Smooth muscle cell of the brain vasculature (primary cell): ENCODE measurements at places on chromosomes 16 and 17.
A peak's percentile ranks its signal among the peaks of the same experiment; 100 is the strongest.

GRCh38 chr16:62586128-62586862 lies 550.1 kb upstream of the CDH8 start:
- no peak for DNase-seq

- DNase-seq: no peak
Measured at GRCh38 chr17:59160157-59161025, 4.8 kb downstream of the PRR11 start.

GRCh38 chr16:73047536-73048291 lies at the start of gene ZFHX3:
Gene ZFHX3 (minus strand): TSS chr16:73048128. CDS start chr16:72960145, 87,983 bp downstream.
- no peak for DNase-seq

DNA sequence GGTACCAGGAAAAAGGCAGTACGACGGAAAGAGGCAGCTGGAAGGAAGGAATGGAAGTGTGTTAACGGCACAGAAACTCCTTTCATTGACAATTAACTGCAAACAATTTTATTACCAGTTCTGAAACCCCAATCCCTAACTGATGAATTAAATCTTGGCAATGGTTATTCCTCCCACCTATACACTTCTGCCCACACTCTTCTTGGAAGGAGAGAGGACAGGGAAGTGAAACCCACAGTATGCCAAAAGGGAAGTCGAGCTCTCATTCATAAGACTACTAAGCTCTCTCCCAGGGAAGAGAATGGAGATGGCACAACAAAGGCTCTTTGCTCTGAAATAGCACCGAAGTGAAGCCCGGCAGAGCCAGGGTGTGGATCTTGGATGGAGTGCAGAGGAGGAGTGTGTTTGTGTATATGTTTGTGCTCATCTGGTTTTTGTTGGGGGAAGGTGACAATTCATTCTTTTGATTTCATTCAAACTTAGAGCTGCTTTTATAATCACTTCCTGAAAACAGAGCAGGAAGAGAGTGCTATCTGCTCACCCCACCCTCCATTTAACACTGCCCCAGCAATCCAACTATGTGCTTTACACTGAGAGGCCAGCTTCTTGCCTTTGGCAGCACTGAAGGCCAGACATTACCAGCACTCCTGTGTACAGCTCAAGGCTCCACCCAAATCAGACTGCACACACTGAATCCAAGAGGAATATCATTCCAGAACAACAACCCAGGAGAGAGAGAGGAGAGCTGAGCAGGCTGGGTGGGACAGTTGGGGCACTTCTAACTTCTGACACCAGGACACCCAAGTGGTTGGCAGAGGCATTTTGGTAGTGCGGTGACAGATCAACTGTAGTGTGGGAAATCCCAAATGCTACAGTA lies 68.7 kb downstream of the HIC1 start:
- no peak for DNase-seq

DNA sequence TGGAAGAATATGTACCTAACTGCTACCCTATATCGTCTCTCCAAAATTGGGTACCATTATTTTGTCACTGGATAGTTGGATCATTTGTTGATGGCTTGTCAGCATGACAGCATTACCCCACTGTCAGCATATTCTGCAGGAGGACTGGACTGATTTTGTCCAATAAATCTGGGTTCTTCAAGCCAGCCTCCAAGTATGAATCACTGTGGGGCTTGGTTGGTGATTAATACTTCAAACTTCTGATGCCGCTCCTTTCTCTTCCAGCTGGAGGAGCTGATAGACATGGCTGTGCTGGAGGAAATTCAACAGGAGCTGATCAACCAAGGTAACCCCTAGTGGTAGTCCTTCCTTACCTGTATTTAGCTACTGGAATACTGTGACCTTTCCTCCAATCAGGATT lies 2.5 kb downstream of the RPAIN start:
- no peak for DNase-seq

DNA sequence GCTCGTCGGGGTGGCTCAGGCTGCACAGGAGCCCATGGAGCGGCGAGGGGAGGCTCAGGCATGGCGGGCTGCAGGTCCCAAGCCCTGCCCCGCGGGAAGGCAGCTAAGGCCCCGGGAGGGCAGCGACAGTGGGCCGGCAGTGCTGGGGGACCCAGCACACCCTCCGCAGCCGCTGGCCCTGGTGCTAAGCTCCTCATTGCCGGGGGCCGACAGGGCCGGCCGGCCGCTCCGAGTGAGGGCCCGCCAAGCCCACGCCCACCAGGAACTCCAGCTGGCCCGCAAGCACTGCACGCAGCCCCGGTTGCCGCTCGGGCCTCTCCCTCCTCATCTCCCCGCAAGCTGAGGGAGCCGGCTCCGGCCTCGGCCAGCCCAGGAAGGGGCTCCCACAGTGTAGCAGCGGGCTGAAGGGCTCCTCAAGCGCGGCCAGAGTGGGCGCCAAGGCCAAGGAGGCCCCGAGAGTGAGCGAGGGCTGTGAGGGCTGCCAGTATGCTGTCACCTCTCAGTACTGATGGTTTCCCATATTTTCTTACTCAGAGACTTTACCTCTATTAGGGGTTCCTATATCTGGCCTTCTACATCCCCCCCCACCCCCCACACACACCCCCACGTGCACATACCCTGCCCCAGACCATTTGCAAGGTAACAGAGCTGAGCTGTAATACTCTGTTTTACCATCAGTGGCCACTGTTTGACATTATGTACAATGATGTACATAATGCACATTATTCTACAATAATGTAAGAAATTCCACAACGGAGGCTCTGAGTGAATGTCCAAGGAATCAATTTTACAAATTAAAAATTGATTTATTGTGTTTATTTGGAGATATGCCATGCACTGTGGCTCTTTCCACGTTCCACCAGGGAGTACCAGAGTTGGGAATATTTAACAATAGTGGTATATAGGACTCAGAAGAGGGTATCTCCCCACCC lies 3.7 kb upstream of the VAT1L start:
- DNase-seq: no peak

DNA sequence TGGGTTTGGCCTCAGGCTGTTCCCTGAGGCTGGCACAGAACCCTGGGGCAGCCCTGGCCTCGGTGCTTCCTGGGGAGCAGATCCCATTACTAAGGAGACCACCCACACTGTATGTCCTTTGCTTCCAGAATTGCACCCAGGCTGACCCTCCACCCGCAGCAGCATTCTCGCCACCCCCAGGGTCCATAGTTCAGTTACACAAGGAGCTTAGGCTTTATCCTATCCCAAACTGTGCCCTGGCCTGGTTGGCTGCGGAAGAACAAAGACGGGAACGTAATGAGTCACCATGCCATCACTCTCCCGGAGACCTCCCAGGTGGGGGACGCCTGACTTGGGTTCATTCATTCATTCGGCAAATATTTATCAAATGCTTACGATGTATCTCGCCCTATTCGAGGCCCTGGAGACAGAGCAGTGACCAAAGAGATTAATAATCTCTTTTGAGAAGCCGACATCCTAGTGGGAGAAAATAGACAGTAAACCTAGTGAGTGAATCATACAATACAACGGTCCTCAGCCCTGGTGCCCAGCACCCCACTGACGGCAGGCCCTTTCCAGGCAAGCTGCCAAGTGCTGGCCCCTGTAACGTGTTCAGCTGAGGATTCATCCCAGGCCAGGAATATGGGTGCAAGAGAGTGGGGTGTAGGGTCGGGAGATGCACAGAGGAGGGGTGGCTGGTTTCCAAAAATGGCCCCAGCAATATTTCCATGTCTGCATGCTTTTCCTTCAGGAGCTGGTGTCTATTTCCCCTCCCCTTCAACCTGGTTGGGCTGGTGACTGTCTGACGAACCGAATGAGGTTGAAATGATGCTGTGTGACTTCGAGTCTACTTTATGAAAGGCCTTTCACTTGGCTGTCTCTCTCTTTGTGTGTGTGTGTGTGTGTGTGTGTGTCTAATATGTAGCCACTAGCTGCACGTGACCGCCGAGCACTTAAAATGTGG lies 134.2 kb downstream of the MGAT5B start:
- DNase-seq: peak; percentile 36

GRCh38 chr17:7262192-7262934 lies at the start of gene CLDN7:
Gene CLDN7 (minus strand): TSS chr17:7262478. CDS start chr17:7262043, 435 bp downstream.
- DNase-seq: no peak

- no peak for DNase-seq
Measured at GRCh38 chr17:28843816-28844148, 1.2 kb upstream of the FAM222B start.

- DNase-seq: no peak
Measured at GRCh38 chr16:56226845-56227525, 35.7 kb downstream of the GNAO1 start.

DNA sequence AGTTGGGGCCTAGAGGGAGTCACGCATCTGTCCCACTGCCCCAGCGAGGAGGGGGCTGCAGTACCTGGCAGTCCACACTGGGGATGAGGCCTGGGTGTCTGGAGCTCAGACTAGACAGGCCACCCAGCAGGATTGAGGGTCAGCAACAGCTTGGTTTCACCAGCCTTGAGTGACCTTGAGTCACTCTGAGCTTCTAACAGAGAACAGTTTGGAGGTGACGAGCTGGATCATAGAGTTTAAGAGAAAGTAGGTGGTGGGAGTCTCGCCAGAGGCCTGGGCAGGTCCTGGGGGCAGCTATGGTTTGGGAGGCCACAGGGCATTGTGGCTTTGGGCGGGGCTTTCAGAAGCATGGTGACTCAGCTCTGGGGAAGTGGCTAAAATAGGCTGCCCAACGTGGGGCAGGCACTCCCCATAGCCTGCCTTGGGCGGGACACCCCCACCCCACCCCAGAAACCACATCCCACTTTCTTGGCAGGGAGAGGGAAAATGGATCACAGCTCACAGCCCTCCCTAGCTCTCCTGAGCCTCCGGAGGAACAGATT lies 20.5 kb downstream of the CDC42EP4 start:
- DNase-seq: no peak

- no peak for DNase-seq
Measured at GRCh38 chr16:86087896-86088230, 188.9 kb downstream of the IRF8 start.

- no peak for DNase-seq
Measured at GRCh38 chr16:59848296-59848695, 1114.2 kb upstream of the GOT2 start.

DNA sequence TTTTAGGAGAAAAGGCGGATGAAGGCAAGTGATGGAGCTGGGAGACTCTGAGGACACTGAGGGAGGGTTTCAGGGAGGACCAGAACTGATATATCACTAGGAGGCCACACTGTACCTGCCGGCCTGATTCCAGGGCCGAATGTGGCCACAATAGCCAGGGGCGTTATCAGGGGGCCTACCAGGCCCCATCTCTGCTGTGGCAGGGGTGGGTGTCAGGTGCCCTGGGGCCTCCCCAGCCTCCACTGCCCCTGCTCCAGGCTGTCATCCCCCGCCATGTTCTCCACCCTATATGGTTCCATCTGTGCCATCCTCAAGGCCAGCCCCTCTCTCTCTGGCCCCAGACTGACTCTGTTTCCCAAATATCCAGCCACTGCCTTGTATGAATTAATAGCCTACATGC lies 246.5 kb downstream of the GSG1L start:
- DNase-seq: no peak

DNA sequence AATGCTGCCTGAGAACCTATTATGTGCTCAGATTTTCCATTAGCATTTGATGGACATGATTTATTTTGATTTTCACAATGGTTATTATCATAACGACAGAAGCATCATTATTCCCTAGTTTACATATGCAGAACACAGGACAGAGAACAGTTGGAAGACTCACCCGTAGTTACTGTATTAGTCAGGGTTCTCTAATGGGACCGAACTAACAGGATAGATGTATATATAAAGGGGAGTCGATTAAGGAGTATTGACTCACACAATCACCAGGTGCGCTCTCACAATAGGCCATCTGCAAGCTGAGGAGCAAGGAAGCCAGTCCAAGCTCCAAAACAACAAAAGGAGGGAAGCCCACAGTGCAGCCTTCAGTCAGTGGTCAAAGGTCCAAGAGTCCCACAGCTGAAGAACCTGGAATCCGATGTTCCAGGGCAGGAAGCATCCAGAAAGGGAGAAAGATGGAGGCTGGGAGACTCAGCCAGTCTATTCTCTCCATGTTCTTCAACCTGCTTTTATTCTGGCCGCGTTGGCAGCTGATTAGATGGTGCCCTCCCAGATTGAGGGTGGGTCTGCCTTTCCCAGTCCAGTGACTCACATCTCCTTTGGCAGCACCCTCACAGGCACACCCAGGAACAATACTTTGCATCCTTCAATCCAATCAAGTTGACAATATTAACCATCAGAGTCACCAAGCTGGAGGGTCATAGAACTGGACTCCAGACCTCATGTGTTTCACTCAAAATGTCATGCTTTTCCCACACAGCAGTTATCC lies 92.7 kb upstream of the XYLT1 start:
- no peak for DNase-seq

GRCh38 chr16:75471723-75472633 lies 7.5 kb upstream of the TMEM170A start:
- DNase-seq: no peak
